ENCODE measurements at places on chromosomes 3 and 15.

DNA sequence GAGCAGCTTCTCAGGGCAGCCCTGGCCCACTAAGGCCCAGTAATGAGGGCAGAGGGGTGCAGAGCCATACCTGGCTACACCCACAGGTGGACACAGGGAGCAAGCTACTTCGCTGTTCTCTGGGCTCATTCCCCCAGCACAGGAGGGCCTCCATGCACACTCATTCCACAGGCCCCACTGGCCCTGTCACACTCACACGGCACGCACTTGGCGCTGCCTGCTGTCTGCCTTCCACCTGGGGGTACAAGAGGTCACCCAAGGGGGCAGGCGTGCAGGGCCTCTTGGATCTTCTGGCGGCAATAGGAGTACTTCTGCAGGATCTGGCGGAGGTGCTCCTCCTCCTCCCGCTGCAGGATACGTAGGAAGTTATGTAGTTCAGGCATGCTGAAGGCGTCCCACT is 2.3 kb upstream of the TUSC2 start:
- DNase-seq, result no peak

DNA sequence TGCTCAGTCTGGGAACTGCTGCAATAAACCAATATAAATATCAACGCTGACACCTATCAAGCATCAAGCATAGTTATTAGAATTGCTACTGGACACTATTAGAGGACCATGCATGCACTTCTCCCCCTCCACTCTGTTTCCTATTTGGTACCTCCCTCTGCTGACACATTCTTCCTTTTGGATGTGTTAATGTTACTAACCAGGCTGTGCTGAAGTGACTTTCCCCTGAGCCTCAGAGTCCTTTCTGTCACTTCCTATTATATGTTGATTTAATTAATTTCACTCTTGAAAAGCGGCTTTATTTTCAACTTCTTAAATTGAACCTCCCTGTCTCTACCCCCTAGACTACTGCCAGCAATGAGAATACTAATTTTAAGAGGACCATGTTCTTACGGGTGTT is 379.1 kb downstream of the MCTP2 start:
- no peak for DNase-seq

- DNase-seq, result no peak
Measured at GRCh38 chr15:52221730-52222129, 30.5 kb upstream of the GNB5 start.

DNA sequence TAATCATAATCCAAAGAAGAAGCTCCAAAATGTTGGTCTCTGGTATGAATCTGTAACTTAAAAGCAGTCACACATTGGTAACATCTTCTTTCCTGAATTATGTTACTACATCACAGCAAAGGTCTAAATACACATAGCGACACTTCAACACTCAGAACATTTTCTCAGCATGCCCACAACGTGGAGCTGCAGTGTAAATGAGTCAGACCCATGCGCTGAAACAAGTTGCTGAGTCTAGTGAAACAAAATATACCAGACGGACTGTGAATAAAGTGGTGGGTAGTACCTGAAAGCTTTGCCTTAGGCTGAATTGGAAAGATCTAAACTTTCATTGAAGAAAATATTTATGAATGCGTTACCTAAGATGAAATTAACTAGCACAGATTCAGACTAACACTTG is 33.2 kb upstream of the GOLGA8B start:
- DNase-seq, result no peak

- no peak for DNase-seq
Measured at GRCh38 chr15:36645106-36645505, 65.7 kb downstream of the CDIN1 start.

DNA sequence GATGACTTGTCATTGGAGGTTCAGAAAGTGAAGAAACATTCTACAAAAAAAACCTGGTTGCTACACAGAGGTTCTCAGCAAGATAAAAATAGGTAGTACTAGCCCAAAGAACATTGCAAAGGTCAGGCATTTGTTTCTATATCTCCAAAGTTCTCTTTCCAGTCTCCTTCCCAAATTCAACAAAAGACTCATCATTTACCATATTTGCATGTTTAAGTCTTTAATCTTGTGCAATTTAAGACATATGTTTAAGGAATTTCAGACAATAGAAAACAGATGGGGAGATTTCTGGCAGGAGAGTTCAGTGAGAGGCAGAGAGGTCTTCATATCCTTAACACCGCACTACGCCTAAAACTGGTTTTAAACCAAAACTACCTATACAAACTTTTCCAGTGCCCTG is 173.8 kb upstream of the THBS1 start:
- DNase-seq, result no peak

DNA sequence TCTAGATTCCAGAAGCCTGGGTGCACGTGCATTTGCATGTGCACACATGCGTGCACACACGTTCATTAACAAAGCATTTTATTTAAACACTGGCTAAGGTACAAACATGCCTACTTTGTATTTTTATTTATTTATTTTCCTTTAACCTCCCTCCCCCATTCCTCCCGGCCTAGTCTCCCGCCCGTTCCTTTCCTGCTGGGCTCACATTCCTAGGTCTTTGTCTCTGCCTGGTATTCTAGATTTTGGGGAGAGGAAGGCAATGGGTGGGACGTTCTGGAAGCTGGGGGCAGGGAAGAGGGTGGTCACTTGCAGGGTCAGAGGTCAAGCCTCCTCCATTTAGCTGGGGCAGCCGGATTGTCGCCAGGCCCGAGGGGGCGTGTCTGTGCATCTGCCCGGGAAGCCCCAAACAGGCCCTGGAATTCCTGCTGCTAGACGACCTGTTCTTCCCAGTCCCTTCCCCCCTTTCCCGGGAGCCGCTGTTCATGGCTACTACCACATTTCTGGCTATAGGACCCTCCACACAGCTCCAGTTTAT is 51.8 kb downstream of the TRIM71 start:
- DNase-seq, result no peak

DNA sequence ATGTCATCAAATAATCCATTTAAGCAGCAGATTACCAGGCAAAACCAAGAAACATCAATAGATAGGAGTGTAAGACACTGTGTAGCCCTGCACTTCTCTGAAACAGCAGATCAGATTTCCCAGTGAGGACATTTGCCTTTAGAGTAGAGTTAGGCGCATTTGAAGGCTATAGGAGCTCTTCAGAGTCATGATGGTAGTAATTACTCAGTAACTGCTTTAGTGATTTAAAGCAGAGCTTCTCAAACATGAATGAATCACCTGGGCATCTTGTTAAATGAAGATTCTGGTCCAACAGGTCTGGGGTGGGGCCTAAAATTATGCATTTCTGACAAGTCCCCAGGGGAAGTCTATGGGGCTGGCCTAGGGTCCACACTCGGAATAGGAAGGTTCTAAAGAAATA is 36.9 kb downstream of the THRB start:
- no peak for DNase-seq

GRCh38 chr3:100067589-100067988 is 46.7 kb downstream of the FILIP1L start:
- DNase-seq, result no peak

DNA sequence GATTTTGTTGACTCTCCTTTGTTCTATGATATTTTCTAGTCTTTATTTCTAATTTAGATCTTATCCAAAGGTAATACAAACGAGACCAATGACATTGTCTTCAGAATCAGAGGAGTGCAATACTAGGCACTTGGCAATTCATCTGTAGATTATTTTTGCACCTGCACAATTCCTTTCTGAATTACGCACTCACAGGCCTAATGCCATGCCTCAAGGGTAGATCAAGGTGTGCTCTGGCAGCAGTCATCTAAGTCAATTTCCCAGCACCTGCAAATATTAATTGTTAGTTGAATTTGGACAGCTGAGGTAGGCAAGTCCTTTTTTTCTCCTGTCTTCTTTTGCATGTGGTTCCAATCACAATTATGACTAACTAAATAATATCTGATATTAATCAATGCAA is 653.2 kb downstream of the ROBO2 start:
- DNase-seq, result no peak

GRCh38 chr3:69490971-69491370 is 105.1 kb upstream of the FRMD4B start:
- no peak for DNase-seq

DNA sequence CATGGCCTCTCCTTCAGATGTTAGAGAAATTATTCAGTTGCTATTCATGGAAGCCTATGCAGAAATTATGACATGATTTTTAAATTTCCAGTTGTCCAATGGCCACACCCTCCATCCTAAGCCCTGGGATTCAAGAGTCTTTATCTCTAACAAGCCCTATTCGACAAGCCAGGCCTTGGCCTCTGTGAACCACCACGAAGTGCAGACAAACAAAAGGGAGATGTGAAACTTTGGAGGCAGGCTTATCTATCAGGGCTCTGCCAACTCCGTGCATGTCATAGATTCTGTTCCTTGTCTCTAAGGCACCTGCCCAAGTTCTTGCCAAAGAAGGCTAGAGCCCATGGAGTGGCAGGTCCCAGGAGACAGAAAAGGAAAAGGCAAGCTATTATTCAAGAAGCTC is 212.4 kb upstream of the ADAMTS9 start:
- no peak for DNase-seq

GRCh38 chr3:197393711-197394110 is 95.3 kb upstream of the DLG1 start:
- no peak for DNase-seq

DNA sequence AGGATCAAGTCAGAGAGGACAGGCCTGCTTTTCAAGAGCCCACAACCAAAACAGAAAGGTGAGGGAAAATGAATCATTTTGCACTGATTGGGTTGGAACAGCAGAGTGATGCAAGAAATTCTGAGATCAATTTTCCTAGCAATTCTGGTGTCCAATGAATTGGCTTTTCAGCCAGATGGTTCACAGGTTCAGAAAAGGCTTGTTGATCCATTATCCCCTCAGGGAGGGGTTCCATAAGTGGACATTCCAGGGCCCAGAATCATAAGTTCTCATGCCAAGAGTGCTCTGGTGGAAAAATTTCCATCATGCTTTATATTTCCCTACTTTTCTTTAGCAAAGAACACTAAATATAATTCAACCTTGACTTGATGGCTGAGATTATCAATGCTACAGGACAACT is 16.2 kb downstream of the RBP2 start:
- DNase-seq, result no peak

- no peak for DNase-seq
Measured at GRCh38 chr3:10926256-10926810, 66.2 kb upstream of the SLC6A1 start.

- DNase-seq, result no peak
Measured at GRCh38 chr3:42063888-42064287, 27.3 kb upstream of the TRAK1 start.

GRCh38 chr15:90211440-90212143 is 10.5 kb downstream of the SEMA4B start:
- DNase-seq, result no peak

Data from CMK (cell line).